Renal pelvis (tissue), 12 donors: ENCODE measurements at places on chromosomes 2 and 18. TPM values are rescaled to one million over a fixed set of nuclear protein-coding genes. Genes with fewer than 3 reads are reported as not detected.

The SCN7A gene
- 18.1 TPM for polyA plus RNA-seq

The DCDC2C gene
- polyA plus RNA-seq: not detected

GRCh38 chr2:40809156-40809555 is 357.3 kb upstream of the SLC8A1 start:
- DNase-seq: no peak

- no peak for DNase-seq
These were observed 1567.5 kb upstream of the LRRTM1 start for GRCh38 chr2:81872006-81872405.

- no peak for DNase-seq
These were observed 33.1 kb downstream of the KLHL29 start for GRCh38 chr2:23418056-23418455.

GRCh38 chr2:237603718-237604362 is 13.3 kb upstream of the RAB17 start:
- DNase-seq: no peak

GRCh38 chr2:176685908-176686307 is 416.7 kb downstream of the MTX2 start:
- no peak for DNase-seq

DNA sequence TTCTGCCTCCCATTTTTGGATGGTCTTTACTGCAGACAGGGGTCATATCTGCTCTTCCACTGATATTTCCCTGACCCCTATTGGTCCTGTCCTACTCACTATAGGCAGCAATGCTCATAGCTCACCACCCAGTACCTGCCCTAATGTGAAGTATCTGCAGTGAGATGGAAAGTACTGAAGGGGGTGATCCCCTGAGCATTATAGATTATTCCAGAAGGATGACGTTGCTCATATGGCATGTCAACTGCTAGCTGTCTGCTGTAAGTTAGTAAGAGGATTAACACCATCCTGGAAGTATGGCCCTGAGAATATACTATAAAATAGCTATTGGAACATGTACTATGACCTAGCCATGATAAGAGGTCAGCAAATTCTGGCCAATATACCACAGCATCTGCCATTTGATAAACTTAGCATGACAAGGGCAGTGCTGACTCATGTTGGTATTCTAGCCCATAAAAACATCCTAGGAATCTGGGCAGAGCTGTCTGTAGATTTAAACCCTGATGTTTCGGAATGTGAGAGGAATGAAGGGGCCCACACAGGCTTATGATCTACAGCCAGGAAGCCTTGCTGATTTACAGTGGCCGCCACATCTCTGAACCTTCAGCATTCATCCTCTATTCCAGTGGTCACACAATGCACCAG is 451.4 kb downstream of the TNS1 start:
- DNase-seq: no peak

DNA sequence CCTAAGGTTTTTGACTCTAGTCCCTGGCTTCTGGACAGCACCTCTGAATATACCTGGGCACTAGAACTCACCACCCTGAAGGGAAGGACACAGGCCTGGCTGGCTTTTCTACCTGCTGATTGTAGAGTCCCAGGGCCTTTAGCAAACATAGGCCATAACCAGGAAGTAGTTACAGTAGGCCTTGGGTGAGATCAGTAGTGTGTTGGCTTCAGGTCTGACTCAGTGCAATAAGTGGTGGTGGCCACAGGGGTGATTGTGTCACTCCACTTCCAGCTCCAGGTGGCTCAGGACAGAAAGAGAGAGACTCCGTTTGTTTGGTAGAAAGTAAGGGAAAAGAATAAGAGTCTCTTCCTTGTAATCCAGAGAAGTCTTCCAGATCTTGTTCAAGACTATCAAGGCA is 101.7 kb upstream of the LGALSL start:
- DNase-seq: no peak
